ENCODE measurements at places on chromosomes 2 and 18.
A peak's percentile ranks its signal among the peaks of the same experiment; 100 is the strongest.

DNA sequence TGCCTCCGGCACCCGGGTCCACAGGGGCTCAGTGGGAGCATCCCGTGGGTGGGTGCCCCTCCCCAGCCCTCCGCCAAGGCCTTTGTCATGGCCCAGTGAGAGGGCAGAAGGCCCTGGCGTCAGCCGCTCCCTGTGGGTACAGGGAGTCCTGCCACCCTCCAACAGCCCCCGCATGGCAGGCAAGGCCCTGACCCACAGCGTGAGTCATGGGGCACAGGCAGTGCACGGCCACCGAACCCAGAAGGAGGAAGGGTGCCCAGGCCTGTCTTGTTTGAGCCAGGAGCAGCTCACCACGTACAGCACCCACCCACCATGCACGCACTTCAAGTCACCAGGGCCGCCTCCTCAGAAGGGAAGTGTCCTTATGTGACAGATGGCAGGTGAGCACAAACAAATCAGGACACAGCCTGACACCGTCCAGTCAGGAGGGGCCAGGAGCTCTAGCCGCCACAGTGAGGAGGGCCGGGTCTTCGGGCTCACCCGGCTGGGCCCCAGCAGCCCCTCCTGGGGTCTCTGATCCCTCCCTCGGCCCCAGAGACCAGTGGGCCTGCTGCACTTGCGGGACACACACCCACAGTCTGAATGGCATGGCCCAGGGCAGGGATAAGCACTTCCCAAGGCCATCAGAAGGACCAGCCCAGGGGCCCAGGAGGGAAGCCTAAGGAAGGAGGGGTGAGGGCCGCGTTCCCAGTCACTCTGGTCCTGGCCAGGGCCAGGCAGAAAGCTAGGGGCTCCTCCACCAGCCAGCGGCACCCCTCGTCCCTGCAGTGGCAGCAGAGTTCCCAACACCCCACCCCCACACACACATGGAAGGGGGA is 25.8 kb downstream of the BIN1 start:
- no peak for DNase-seq

- DNase-seq = no peak
Observed at GRCh38 chr2:47301277-47301618, 101.7 kb upstream of the MSH2 start.

DNA sequence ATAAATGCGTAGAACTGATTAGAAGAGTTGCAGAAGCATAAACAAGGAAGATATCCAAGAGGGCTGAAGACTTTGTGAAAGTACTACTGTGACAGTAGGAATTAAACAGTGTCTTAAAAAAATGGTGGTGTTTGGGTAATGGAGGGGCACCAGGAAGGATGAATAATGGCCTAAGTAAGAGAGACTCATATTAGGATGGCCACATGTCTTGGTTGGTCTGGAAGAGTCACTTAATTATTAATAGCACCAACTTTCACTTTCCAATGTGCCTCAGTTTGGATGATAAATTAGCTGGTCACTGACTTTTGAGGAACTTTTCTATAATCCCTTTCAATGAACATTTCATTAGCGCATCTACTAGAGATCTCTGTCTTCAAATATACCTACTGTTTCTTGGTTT is 372.2 kb downstream of the NYAP2 start:
- DNase-seq = no peak

DNA sequence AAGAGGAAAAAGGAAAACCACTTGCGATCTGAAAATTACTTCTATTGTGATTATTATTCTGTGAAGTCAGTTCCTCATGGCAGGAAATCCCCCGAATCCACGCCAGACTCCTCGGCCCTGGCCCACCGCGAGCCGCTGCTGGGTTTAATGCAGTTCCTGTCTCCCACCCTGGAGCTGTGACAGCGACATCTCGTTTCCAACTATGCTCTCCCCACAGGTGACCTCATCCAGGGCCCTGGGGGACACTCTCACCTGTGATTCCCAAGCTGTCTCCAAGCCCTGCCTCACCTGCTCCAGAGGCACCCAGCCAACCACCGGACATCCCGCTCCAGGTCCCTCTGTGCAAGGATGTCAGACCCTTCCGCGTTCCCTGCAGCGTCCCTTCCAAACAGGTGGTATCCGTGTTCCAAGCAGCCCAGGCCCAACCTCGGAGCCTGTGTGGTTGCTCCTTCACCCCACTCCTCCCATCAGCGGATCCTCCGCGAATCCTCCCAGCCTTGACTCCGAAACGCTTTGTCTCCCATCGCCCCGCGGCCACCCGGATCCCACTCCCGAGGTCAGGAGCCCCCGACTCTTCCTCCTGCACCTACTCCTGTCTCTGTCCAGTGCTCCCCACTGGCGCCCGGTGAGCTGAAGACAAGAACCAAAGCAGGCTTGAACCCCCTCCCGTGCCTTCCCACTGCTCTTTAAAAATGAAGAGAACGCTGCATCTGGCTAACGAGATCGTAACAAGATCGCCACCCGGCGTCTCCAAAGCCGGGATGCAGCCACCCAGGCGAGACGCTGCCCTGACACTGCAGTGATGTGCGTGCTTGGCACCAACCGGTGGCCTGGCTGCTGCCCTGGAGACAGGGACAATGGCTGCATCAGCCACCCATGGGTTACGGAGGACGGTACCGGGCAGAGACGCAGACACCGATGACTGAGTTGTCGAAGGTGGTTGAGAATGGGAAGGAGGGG is 96.5 kb downstream of the NDUFA10 start:
- no peak for DNase-seq

GRCh38 chr2:140842110-140842509 is 1288.7 kb downstream of the LRP1B start:
- no peak for DNase-seq

GRCh38 chr18:23967321-23968089 is 47.0 kb upstream of the TTC39C start:
- DNase-seq = no peak

- peak; percentile 87 for DNase-seq
Observed at GRCh38 chr18:13382366-13382953, 163.9 kb downstream of the LDLRAD4 start.

DNA sequence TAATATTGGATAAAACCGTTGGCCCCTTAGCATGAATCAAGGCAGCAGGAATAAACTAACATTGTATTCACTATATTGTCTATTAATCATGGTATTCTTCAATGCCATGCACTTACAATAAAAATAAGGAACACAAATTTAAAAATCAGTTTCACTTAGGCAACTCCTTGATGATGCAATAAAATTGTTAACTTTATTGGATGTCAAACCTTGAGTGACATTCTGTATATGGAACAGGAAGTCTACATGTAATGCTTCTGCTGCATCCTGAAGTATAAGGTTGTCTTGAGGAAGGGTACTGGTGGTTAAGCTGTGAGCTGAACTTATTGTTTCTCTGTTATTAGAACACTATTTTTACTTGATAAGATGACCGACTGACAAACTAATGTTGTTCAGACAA is 605.5 kb downstream of the SATB2 start:
- DNase-seq = no peak

GRCh38 chr2:234689911-234690379 is 193.1 kb upstream of the ARL4C start:
- DNase-seq = no peak

GRCh38 chr2:162545254-162545653 is 201.3 kb downstream of the GCA start:
- no peak for DNase-seq

DNA sequence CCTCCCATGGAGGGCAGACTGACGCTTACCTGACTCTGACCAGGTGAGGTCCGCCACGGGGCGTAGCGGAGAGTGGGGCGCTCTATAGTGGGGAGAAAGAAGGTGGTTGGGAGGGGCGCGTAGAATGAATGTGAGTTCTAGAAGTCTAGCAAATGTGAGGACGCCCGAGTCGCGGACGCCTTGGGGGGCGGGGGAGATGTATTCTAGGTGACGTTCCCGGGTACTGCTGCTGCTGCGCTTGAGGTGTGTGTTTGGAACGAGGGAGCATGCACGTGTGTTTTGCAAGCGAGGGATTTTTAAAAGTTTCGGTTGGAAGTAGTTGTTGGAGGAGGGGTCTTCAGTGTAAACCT is 758 bp downstream of the RIF1 start:
- no peak for DNase-seq

- no peak for DNase-seq
Observed at GRCh38 chr2:10897956-10898355, 13.8 kb upstream of the KCNF1 start.

DNA sequence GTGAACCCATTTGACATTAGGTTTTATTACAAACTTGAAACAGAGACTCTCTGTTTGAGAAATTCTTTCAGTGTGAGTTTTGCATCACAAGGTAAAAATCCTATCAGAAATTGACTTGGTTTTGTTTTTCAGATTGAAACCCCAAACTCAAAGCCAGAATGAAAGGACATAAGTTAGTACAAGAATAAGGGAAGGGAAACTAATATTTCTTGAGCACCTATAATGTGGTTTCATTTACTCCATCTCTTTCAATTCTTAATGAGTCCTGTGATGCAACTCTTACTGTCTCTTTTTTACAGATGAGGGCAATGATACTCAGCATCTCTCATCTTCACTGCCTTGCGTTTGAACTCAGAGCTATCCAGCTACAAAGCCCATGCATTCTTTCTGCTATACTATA is 210.0 kb upstream of the SIX3 start:
- no peak for DNase-seq

GRCh38 chr2:121052521-121052920 is 232.5 kb downstream of the TFCP2L1 start:
- peak; percentile 96 for DNase-seq

DNA sequence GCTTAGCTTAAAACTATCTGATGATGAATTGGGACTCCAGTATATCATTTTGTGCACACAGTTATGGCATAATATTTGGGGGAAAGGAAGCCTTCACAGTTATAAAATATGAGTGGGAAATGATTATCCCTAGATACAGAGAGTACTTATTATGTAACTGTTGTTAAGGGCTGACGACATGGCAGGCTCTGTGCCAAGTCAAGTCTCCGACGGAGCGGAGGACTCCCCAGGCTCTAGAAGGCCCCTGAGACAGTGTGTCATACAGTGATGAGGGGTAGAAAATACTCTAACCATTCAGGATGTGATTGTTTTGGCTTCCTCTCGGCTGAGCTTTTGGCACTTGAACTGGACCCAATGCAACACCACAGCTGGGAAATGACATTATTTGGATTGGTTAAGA is 211.8 kb downstream of the SLC8A1 start:
- peak; percentile 90 for DNase-seq

DNA sequence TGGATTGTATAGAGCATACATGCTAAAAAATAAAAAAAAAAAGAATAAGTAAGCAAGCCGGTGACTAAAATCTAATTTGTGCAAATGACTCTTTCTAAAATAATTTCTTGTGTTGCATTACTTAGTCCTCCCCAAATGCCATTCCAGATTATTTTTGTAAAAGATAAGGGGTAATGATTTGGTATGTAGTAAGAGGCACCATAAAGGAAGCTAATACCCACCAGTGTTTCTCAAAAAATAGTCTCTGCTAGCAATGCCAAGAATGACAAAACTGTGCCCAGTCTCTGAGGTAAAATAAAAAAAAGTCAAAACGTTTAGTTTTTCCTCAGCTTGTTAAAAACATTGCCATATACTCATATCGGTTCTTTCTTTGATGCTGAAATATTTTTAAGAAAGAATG is 2.7 kb downstream of the METTL5 start:
- no peak for DNase-seq

DNA sequence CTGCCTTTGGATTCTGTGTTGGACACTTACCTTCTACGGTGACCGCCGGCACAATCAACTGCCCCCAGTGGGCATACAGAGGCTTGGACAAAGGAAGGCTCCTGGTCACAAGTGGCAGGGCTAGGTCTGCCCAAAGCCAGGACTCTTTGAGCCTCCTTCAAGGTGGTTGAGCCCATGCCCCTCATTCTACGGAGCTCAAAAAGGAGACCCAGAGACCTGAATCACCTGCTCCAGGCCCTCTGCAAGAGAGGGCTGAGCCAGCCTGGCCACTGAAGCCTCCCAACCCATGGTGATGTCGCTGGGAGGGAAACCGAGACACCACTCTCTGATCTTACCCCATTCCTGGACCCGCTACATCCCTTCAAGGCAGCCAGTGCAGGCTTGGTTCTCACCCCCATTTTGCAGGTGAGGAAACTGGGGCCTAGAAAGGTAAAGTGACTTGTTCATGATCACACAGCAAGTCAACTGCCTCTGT is 87.9 kb downstream of the INHBB start:
- DNase-seq = no peak

- DNase-seq = no peak
Observed at GRCh38 chr2:226875438-226876225, 39.8 kb downstream of the RHBDD1 start.

GRCh38 chr2:212777020-212777491 is 238.5 kb upstream of the ERBB4 start:
- peak; percentile 19 for DNase-seq

DNA sequence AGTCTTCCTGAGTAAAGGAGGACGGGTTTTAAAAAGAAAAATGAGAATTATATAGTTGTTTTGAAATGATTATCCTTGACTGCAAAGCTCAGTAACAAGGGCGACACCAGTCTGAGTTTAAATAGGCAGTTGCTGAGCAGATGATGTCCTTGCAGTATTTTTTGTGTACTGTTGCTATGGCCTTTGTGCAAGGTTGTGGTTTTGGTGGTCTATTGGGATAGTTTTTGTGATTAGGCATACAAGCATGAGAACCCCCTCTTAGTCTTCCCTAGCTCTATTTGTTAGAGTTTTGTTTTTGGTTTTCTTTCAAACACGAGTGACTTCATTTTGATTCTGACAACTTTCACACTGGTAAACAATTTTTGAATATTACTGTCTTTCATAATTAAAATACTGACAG is 64.1 kb downstream of the TAF4B start:
- no peak for DNase-seq

DNA sequence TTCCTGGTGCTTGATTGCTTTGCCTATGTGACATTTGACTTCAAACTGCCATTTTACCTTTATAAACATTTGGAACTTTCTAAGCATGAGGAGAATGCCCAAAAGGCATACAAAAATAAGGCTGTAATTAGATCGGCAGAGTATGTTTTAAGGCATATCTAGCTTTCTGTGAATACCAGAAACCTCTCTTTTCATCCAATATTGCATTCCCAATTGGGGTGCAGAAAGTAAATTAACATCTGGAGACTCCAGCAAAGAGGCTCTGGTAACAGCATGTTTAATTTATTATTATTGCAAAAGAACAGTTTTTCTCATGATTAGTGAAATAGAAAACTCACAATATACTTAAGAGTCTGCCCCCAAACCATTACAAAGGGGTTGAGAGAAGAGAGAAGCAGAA is 32.1 kb downstream of the FRZB start:
- no peak for DNase-seq

DNA sequence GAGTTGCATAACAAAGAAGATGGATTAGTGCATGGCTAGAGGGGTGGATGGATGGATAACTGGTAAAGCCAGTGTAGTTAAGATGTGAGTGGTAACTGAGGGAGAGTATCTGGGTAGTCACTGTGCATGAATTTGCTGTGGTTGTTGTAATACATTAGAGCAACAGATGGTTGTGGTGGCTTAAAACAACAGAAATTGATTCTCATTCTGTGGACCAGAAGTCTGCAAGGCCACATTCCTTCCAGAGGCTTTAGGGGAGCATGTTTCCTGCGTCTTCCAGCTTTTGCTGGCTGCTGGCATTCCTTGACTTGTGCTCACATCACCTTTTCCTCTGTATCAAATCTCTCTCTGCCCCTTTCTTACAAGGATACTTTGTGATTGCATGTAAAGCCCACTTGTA is 155.4 kb downstream of the ASB1 start:
- no peak for DNase-seq

Measured in NCI-H2029 (cell line).